ENCODE measurements at places on chromosomes 7 and 10.
A peak's percentile ranks its signal among the peaks of the same experiment; 100 is the strongest.

DNA sequence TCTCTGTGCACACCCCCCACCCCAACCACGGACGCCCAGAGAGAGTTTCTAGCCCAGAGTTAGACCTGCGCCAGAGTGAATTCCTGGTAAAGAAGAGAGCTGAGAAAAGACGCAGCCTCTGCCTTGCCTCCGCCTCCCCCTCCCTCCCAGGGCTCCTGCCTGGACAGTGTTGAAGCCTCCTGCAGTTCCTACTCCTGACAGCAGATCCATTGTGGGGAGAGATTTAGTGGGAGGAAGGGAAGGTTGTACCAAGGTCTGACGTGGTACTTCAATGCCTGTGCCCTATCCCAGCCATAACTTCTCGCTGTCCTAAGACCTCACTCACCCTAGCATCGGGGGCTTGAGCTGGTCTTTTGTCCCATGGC, 952 bp downstream of the SRRM3 start:
- DNase-seq, result peak; percentile 36

GRCh38 chr7:35331730-35332678, 78.1 kb upstream of the TBX20 start:
- no peak for DNase-seq

GRCh38 chr7:118420888-118421287, 196.4 kb downstream of the ANKRD7 start:
- DNase-seq, result no peak

GRCh38 chr7:26309089-26309488, 17.4 kb downstream of the SNX10 start:
- no peak for DNase-seq

DNA sequence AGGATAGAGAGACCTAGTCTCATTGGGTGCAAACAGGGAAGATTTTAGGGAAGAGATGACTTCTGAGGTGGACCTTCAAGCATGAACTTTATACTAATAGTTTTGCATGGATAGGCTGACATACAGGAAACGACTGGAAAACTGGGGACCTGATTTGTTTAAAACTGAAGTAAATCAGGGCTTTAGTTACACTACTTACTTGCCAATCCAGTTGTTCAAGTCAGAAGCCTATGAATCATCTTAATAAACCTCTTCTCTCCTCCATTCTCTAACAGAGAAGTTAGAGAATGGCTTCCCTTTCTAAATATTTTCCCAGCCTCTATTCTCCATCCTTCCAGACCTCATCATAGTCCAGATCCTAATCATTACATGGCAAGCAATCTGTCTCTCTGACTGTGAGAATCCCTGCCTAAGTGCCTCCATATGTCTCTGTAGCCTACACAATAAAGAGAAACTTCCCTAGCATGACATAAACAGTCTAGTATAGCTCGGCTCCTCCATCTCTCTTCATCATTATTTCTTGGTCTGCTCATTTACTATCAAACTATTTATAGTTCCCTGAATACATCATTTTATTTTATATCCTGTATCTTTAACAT, 55.8 kb downstream of the PRKG1 start:
- DNase-seq, result no peak

All from NCI-H2081 (cell line).